ENCODE measurements at places on chromosomes 4 and X. TPM values are rescaled to one million over a fixed set of nuclear protein-coding genes. Genes with fewer than 3 reads are reported as not detected.

Gene ETFDH
- 30.4 TPM for total RNA-seq

DNA sequence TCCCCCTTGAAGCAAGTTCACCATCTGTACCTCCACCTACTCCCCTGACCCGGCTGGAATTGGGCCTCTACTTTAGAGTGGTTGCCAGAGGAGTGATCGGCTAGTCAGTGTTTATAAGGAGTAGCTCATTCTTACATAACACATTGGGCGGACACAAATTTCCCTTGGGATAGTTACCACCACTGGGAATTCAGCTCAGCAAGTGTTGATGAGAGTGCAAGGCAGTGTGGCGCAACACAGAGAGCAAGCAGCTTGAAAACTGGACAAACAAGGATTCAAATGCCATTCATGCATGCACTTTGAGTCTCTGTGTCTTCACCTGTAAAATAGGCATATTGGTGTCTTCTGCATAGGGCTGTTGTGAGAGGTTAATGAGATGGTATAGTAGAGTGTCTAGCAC, 92.7 kb downstream of the STK32B start:
- no peak for ATAC-seq

DNA sequence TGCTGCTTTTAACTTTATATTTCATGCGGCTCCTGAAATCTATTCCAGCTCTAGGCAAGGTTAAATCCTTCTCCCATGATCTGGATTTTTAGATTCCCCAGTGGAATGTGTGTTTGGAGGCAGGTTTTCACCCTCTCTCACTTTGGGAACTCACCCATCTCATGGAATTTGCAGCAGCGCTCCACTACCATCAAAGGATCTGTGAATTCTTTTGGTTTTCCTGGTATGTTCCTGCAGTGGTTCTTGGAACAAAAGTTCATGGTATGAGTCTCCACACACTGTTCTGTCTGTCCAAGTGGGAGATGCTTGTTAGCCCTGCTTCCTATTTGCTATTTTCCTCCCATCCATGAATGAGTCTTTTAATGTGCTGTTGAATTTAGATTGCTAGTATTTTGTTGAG, 14.0 kb downstream of the APOOL start:
- no peak for ATAC-seq

GRCh38 chr4:53478671-53479456, 101.4 kb downstream of the FIP1L1 start:
- ATAC-seq: peak; percentile 79

DNA sequence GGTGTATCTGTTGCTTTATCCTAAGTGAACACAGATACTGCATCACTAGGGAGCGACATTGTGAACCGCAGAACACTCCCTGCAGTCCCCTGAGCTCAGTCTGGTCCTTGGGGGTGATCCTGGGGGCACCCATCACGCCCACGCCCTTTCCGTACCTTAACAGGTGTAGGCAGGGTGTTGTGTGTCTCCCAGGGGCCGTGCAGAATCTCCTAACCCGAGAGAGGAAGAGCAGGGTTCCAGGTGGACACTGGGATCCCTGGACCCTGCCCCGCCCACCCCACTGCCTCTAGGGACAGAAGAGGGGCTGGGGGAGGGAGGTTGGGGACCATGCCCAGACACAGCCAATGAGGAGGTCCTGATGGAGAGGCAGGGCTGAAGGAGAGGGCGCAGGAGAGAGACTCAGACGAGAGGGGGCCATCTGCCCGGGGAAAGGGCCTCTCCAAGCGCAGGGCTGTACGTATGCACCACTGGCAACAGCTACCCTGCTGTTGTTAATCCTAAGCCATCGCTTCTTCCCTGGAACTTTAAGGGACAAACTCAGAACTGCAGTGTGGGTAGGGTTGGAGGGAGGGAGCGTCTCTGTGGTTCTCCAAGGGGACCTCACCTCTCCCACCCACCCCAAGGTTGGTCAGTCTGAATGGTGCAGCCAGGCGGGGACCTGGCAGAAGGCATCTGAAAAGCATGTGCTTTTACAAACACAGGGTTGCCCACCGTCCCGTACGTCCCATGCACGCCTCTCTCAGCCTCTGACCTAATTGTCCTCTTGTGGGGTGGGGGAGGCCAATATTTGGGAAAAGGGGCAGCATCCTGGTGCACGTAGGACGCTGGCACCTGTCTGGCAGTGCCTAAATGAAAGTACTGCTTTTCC, 2.5 kb downstream of the P2RY8 start:
- no peak for ATAC-seq

Gene AFP
- total RNA-seq: not detected

Gene RBMXL3
- not detected for total RNA-seq

DNA sequence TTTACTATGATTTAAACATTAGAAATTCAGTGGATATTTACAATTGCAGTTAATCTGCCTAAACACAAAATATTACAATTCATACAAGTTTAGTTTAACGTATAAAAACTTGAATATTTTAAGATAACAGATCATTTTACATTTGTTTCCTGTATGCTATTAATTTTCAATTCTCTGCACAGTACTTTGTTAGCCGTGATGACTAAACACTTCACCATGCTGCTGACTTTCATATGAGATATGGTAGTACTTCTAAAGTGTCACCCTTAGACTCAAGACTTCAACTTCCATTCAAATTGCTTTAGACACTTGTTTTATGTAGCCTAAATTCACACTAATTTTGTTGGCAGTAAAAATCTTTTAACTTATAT, 1646.4 kb upstream of the ADGRL3 start:
- ATAC-seq: peak; percentile 45

Gene ZNF711
- total RNA-seq: 1.6 TPM

GRCh38 chr4:143023239-143023918, 161.3 kb upstream of the USP38 start:
- ATAC-seq: no peak

Gene RHOXF2
- not detected for total RNA-seq

DNA sequence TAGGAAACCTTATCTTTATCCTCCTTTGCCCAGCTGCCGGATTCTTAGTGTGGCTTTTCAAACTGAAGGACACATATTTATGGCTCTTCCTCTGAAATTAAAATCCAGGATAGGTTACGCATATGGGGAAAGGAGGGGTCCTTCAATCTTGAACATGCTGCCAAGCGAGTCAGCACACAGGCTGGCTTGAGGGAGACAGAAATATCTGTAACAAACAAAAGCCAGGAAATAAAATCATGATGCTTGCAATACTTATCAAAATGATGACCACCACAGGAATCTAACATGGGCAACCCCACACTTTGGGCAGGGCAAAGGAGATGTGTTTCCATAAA, 196.4 kb upstream of the LDB2 start:
- no peak for ATAC-seq

DNA sequence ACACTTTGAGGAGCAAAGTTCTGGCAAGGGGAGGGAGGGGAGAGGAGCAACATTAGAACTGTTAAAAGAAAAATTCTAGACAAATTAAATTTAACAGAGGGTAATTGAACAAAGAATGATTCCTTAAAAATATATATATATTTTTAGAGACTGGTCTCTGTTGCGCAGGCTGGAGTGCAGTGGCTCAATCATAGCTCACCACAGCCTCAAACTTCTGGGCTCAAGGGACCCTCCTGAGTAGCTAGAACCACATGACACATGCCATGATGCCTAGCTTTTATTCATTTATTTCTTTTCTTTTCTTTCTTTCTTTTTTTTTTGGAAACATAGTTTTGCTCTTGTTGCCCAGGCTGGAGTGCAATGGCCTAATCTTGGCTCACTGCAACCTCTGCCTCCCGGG, 19.1 kb upstream of the SPINK2 start:
- ATAC-seq: no peak

Gene RAB9B
- total RNA-seq: 0.16 TPM

DNA sequence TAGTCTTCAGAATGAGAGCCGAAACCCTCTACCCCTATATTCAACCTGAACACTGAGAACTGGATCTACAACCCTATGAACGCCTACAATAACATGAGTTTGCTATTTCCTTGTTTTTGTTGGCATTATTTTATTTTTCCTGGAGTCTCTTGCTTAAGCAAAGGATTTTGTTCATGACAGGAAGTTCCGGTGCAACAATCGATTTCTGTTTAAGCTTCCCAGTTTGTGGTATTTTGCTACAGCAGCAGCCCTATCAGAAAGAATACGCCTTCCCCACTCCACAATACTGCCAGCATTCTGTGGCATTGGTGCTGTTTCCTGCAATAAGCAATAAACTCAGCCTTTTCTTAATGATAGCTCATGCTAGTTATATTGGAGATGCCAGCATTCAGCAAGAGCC, 60.9 kb downstream of the NPY5R start:
- no peak for ATAC-seq

Gene NHSL2
- 1.2 TPM for total RNA-seq

GRCh38 chr4:41436419-41436818, 101.5 kb upstream of the LIMCH1 start:
- ATAC-seq: no peak

Gene NR3C2
- 1.1 TPM for total RNA-seq

Gene ETDB
- not detected for total RNA-seq

Gene SSX2B
- total RNA-seq: not detected

Gene UGT2A1
- not detected for total RNA-seq

DNA sequence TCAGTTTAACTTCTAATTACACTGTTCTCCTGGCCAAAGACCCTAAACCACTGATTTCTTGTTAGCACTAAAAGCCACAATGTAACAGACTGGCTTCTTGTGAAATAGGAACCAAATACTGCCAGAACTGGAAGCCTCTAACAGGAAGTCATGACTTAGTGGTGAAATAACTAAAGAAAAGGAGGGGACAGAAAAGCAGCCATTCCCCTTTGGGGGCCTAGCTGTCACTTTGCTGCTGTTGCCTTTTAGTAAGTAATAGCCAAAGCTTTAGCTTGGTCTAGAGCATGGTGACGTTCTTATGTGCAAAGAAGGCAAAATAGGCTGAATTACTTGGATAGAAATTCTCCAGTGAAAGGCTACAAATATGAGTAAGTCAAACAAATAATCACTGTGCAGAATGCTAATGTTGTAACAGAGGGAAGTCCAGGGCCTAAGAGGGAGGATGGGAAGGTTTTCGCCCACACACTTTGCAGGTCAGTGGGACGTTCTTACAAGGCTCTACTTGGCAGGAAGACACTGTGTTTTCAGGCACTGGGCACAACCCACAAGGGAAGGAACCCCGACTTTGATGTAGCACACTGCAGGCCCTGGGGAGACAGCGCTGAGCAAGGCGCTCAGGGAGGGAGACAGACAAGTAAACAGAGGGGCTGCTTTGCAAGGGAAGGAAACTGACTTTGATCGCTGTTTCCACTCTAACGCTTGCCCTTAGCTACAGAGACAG, 16.7 kb downstream of the GAB3 start:
- peak; percentile 14 for ATAC-seq

- ATAC-seq: no peak
These were observed 426.4 kb upstream of the RPS6KA3 start for GRCh38 chrX:20693078-20693477.

- no peak for ATAC-seq
These were observed 78.8 kb downstream of the SEL1L3 start for GRCh38 chr4:25783943-25784342.

GRCh38 chr4:81550388-81550859, 78.7 kb upstream of the RASGEF1B start:
- no peak for ATAC-seq

Gene GAGE12E
- not detected for total RNA-seq

GRCh38 chr4:78059524-78059889, 2.4 kb downstream of the FRAS1 start:
- peak; percentile 69 for ATAC-seq

GRCh38 chrX:6708041-6708440, 173.1 kb upstream of the VCX3A start:
- no peak for ATAC-seq

DNA sequence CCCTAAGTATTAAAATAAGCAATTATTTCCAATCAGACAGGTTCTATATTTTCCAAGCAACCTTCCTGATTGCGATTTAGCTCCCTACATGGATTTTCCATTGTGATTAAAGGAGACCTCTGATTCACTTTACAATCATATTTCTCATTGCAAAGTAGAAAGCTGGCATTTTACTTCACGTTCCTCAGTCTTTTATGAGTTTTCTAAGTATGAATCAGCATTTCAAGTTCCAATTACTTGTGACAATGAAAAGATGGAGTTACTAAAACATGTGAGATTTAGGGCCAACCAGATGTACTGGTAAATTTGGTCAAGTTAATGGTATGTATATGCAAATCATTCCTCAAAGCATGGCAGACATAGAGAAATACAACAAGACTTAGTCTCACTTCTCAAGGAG, 206.2 kb downstream of the KCNIP4 start:
- no peak for ATAC-seq

DNA sequence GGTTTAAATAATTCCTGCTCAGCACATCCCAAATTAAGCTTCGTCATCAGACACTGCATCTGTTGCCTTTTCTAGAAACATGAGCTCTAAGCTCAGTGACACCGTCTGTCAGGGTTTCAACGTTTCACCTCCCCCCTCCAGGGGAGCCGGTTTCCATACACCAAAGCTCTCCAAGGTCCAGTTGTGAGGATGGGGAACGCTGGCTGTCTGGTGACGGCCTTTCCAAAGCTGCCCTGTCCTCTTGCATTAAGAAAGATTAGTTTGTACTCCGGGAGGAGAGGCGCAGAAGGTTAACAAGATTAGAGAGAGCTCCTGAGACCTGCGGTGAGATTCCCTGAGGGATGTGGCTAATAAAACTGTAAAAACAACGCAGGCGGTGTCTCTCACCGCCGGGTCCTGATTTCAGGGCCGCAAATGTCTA, 43.2 kb downstream of the ASMT start:
- ATAC-seq: peak; percentile 10

Gene SLC7A11
- 16.3 TPM for total RNA-seq

GRCh38 chr4:169663831-169664230, 43.5 kb downstream of the CLCN3 start:
- no peak for ATAC-seq

Gene ELF2
- total RNA-seq: 23.8 TPM

DNA sequence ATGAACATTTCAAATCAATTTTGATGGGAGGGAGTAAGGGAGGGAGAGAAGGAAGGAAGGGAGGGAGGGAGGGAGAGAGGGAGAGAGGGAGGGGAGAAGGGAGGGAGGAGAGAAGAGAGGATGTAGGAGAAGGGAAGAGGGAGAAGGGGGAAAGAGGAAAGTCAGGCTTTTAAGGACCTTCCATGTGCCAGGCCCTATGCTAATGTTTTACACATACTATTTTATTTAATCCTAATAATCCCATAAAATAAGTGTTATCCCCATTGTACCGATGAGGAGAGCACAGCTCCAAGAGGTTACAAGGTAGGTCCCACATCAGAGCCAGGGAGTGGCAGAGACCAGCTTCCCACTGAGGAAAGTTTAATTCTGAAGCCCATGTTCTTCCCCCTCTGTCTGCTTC, 341.9 kb downstream of the RAB28 start:
- ATAC-seq: no peak

Gene SAT1
- total RNA-seq: 272 TPM

DNA sequence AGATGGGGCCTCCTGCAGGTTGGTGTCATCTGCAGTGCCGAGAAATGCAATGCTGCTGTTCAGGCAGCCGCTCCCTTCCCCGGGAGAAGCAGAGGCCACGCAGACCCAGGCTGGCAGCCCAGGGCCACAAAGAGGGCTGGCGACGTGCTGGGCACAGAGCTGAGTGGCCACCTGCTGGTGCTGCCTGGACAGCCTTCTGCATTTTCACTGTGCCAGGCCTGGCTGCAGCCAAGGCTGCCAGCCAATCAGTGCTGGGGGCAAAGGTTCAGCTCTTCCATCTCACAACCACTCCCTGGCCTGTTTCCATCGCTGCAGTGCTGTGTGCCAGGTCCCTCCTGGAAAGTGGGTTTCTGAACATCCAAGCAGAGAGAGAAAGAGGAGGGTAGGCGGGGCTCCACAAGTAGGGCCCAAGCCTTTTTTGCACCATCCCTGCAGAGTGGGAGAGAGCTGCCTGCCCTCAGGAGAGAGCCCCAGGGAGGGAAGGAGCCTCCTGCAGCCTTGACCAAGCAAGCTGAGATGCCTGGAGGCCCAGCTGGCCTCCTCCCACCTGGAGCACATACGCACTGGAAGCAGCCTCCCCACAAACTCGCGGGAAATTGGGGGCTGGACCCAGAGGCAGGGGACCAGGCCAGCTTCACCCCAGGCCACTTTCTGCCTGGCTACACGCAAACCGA, 20.1 kb downstream of the ADRA2C start:
- ATAC-seq: no peak

Gene HSFX2
- total RNA-seq: not detected

Measured in esophagus mucosa (tissue), 1 donor.